Inflammatory macrophage (primary cell): ENCODE measurements at places on chromosomes 16 and 17.
A peak's percentile ranks its signal among the peaks of the same experiment; 100 is the strongest.

DNA sequence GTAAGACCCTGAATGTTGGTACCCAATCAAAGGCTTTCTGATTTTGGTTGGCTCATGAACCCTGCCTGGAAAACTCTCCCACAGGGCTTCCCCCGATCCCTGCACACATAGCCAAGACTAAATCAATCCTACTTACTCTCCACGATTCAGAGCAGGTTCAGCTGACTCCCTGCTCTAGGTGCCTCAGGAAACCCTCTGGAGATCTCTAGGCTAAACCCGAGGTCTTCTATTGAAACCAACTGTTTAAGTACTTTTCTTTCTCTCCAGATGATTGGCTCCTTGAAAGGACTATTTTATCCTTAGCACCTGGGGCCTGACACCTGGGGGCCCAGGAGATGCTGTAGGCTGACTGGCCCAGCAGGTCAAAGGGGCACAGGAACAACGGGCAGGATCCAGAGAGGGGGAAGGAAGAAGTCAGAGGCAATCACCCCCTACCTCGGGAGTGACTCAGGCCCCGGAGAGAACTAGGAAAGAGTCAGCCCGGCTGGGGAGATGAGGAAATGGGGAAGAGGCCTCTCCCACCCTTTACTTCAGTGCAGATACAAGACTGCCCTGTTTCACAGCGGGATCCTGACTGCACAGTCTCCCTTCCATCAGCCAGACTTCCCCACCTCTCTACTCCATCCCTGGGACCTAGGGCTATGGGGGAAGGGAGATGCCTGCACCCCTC, 2.0 kb downstream of the TBC1D10B start:
- peak; percentile 80 for DNase-seq

GRCh38 chr16:59864981-59865666, 1131.0 kb upstream of the GOT2 start:
- no peak for DNase-seq

GRCh38 chr17:40473573-40474365, 27.7 kb downstream of the TNS4 start:
- no peak for DNase-seq

DNA sequence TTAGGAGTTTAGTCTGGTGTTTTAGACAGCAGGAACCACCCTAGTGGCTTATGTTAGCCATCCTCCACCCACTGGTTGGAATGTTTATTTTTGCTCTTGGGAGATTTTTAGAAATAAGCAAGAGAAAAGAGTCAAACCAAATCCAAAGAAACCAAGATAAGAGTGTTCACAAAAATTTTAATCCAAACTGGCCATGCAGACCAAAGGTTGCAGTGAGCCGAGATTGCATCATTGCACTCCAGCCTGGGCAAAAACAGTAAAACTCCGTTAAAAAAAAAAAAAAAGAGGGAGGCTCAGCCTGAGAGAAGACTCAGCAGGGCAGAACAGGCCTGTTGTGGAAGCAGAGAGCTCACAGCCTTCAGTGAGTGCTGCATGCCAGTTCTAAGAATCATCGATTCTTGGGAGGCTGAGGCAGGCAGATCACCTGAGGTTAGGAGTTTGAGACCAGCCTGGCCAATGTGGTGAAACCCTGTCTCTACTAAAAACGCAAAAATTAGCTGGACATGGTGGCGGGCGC, 12.2 kb upstream of the C16orf54 start:
- no peak for DNase-seq

GRCh38 chr16:49593424-49594040, 219.9 kb downstream of the C16orf78 start:
- DNase-seq = no peak

DNA sequence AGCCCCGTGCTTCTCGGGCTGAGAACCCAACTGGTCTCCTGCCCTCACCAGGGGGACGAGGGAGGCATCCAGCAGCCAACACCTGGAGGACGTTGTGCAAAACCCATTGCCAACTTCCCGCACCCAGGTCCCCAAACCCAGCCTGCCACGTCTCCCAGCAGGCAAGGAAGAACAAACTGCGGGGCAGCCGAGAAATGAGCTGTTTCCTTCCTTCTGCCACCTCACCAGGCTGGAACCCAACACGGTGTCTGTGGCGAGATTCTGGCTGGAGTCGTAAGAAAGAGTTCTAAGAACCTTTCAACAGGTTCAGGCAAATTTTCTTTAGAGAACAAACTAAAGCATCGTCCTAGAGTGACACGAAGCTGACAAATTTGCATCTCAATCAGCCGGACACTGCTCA, 3.6 kb downstream of the SLC43A2 start:
- no peak for DNase-seq

DNA sequence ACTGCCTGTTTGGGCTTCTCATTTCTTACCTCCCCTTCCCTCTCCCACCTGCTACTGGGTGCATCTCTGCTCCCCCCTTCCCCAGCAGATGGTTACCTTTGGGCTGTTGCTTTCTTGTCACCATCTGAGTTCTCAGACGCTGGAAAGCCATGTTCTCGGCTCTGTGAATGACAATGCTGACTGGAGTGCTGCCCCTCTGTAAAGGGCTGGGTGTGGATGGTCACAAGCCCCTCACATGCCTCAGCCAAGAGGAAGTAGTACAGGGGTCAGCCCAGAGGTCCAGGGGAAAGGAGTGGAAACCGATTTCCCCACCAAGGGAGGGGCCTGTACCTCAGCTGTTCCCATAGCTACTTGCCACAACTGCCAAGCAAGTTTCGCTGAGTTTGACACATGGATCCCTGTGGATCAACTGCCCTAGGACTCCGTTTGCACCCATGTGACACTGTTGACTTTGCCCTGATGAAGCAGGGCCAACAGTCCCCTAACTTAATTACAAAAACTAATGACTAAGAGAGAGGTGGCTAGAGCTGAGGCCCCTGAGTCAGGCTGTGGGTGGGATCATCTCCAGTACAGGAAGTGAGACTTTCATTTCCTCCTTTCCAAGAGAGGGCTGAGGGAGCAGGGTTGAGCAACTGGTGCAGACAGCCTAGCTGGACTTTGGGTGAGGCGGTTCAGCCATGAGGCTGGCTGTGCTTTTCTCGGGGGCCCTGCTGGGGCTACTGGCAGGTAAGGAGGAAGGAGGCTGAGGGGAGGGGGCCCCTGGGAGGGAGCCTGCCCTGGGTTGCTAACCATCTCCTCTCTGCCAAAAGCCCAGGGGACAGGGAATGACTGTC, at the start of gene CD68:
Gene CD68 (plus strand): TSS at position 638 of the 833 bp plus-strand sequence. CDS start 40 bp downstream, at position 678.
- peak; percentile 99 for DNase-seq

DNA sequence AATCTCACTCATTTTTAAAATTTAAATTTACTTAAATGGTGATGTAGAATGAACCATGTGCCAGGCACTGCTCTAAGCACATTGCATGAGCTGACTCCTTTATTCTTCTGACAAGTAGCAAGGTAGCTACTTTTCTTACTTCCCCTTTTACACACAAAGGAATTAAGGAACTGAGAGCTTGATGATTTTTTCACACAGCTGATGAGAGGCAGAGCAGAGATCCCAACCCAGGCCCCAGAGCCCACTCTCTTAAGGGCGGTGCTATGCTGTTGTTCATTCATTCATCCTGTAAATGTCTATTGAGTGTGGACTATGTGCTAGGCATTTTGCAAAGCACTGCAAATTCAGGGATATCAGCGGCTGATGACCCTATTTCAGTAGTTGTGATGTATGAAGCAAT, 17.9 kb downstream of the SEC14L5 start:
- peak; percentile 43 for DNase-seq

- no peak for DNase-seq
Observed at GRCh38 chr16:55663765-55664677, 8.2 kb downstream of the SLC6A2 start.
